Stimulated activated CD8-positive, alpha-beta memory T cell treated with anti-CD3 and anti-CD28 coated beads, Interleukin-7, amount 100 ng/mL, for 4 hours (primary cell): ENCODE measurements at places on chromosomes 16 and 17.

DNA sequence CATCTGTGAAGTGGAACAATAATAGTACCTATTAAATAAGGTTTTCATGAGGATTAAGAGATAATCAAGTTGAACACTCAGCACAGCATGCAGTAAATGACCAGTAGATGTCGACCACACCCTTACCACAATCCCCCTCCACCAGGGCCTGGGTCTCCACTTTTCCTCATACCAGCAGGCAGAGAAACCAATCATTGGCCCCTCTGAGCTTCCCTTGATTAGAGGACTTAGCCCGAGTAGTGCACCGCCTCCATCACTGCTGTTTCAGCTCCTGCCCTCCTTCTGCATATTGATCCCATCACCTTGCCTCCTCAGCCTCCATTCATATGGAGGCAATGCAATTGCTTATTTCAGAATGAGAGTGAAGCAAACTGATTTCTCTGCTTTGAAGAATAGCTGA lies 96.5 kb upstream of the CDH11 start:
- no peak for DNase-seq

DNA sequence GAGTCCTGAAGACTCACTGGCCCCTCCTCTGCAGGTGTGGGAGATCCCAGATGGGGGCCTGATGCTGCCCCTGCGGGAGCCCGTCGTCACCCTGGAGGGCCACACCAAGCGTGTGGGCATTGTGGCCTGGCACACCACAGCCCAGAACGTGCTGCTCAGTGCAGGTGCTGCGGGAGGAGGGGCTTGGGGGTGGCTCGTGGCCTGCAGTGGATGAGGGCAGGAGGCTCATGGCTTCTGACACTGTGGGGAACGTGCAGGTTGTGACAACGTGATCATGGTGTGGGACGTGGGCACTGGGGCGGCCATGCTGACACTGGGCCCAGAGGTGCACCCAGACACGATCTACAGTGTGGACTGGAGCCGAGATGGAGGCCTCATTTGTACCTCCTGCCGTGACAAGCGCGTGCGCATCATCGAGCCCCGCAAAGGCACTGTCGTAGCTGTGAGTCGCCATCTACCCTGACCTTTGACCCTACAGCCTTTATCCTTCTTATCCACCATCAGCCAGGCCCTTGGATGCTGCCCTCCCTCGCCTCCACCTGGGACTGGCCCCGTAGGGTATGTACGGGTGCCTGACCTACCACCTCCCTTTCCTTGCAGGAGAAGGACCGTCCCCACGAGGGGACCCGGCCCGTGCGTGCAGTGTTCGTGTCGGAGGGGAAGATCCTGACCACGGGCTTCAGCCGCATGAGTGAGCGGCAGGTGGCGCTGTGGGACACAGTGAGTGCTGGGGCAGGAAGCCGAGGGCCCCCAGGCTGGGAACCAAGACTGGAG lies 3.6 kb downstream of the CORO1A start:
- DNase-seq = peak; percentile 73

GRCh38 chr17:2943981-2944380 lies 119.4 kb downstream of the OR1D5 start:
- no peak for DNase-seq

- no peak for DNase-seq
Measured at GRCh38 chr16:12798846-12799245, 4.8 kb downstream of the CPPED1 start.

DNA sequence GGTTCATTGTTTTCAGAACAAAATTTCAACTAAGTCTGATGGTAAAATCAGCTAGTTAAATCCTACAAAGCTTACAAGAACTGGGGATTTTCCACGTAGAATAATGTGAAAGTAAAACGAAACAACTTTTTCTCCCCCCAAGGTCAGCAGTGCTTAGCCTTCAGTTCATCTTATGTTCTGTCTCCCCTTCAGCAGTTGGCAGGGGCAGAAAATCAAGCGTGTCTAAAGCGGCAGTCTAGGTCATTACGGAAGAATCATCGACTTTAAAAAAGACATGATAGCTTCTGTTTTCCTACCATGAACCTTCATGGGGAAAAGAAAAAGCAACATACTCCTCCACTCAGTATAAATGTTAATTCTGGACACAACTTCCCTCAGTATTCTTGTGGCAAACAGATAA lies 50.7 kb downstream of the GNA13 start:
- no peak for DNase-seq

DNA sequence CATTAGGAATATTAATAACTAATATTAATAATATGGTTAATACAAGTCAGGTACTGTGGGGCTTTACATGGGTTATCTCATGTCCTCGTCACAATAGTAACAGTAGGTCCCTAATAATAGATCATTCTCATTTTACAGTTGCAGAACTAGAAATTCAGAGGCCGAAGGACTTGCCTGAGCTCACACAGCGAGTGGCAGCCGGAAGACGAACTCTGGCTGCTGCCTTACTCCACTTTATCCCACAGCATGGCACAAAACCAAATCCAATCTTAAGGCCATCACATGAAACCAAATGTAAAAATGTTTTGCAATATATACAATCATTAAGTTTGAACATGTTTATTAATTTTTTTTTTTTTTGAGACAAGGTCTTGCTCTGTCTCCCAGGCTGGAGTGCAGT lies 13.6 kb downstream of the GNA13 start:
- no peak for DNase-seq

- no peak for DNase-seq
Measured at GRCh38 chr17:81432941-81433340, 37.7 kb downstream of the BAHCC1 start.

DNA sequence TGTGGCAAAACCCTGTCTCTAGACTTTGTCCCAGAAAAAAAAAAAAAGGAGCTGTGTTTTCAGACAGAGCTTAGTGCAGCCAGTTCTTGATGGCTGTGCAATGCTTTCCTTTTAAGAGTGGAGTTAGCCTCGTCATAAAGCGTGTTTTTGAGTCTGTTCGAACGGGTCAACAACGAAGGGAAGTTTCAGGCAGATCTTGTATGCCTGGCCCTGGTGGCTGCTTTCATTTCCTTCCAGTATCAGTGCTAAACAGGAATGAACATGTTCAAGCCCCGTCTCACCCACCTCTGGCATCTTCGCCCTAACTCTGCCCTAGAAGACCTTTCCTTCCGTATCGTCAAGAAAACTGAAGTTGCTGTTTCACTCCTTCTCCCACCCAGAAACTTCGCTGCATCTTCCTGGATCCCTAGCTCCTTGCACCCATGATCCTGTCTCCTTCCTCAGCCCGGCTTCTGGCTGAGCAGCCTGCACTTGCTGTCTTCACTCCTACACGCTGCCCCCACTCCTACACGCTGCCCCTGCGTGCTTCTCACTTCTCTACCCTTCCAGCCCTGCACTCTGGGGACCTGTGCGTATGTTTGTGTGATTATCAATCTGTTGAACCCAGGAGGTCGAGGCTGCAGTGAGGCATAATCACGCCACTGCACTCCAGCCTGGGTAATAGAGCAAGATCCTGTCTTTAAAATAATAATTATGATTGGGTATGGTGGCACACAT lies 55.3 kb downstream of the USP10 start:
- no peak for DNase-seq

- no peak for DNase-seq
Measured at GRCh38 chr16:84557504-84557903, 53.0 kb upstream of the MEAK7 start.

DNA sequence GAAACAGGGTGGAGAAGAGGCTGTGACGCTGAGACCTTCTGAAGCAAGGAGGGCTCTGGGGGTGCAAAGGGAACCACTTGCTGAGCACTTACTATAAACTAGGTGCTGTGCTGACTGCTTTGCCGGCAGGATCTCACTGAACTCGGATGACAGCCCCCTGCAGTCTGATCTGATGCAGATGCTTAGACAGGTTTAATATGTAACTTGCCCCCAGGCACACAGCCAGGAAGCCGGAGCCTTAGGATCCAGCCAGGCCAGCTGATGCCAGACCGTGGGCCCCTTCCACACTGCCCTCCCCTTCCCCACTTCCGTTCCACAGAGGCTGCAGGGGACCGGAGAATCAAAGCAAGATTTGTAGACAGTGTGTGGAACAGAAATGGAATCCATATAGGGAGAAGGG lies 23.1 kb downstream of the SPACA3 start:
- DNase-seq = no peak

- DNase-seq = no peak
Measured at GRCh38 chr16:30747331-30747730, 894 bp upstream of the PHKG2 start.

DNA sequence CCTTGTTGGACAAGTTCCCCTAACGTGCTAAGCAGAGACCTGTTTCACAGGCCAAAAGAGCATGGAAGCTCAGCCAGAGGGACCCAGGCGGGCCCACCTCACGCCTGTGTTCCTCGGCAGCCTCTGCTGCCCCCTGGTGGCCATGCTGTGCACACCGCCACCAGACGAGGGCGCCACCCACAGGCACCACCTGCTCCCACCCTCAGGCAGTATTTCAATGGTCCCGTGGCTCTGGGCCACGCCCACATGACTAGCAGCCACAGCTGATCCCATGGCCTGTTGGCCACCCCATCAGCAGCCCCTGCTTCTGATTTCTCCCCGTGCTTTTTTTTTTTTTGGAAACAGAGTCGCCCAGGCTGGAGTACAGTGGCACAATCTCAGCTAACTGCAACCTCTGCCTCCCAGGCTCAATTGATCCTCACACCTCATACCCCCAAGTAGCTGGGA lies 18.9 kb downstream of the MPG start:
- peak; percentile 81 for DNase-seq

- DNase-seq = no peak
Measured at GRCh38 chr17:81422776-81423697, 27.8 kb downstream of the BAHCC1 start.
